Activated T-cell treated with anti-CD3 and anti-CD28 coated beads, Interleukin-2, amount 50 U/mL, for 72 hours (primary cell): ENCODE measurements at places on chromosomes 7 and 10.

DNA sequence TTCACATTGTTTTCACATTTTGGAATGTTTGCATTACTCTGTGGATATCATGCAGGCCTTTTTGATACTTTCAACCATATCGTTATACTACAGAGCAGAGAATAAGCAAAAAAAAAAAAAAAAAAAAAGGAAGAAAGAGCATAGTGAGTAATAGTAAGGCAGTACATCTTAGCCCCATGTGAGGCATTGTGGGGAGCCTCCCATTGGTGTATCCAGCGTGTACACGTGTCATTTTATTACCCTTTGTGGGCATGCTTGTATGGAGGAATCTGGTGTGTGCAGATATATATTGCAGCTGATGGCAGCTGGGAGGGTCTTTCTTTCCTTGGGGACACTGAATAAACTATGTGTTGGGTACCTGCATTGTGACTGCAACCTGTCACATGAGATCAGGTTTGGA is 19.6 kb downstream of the R3HCC1L start:
- DNase-seq = no peak

DNA sequence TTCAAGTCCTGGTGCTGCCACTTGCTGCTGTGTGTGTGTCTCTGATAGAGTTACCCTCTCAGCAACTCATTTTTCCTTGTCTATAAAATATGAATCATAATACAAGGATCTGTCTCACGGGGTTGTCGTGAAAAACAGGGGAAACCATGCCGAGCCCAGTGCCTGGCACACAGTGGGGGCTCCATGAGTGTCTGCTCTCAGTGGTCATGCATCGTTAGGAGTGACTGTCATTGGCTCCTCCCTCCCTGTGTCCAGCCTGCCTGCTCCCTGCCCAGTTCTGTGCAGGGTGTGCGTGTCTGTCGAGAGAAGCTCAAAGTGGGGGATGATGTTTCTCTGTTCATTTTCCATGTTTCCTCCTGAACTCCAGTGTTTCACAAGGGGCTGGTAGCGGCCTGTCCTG is 83.6 kb upstream of the LRRC4 start:
- no peak for DNase-seq

DNA sequence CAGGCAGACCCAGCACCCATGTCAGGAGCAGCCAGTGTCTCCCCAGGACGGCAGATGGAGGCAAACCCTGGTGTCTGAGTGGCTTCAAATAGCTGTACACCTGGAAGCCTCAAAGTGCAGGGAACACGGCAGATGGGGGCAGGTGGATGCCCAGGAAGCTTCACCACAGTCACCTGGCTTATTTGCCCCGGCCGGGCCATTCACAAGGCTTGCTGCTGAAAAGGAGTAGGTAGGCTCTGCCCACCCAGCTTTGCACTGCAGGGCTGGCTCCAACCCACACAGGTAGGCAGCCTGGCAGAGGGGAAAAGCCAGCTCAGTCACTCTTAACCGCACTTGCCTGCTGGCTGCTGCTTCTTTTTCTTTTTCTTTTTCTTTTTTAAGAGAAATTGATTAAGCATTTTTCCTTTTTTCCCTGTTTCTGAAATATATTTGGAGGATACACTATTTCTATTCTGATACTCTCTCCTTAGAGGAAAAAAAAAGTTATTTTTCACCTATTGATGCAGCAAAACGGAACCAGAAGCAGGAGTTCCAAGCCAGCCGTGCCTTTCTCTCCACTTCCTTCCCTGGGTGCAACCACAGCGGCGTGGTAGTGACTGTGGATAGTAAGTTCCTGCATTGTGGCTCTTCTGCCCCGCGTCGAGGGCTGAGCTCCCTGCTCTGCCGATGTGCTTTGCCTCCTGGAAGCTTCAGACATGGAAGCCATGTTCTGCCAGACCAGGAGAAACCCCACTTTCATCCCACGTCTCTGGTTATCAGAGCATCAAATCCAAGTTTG is 118.3 kb downstream of the KLF6 start:
- peak; percentile 34 for DNase-seq

- no peak for DNase-seq
Measured at GRCh38 chr10:118832241-118832651, 77.5 kb upstream of the CACUL1 start.

DNA sequence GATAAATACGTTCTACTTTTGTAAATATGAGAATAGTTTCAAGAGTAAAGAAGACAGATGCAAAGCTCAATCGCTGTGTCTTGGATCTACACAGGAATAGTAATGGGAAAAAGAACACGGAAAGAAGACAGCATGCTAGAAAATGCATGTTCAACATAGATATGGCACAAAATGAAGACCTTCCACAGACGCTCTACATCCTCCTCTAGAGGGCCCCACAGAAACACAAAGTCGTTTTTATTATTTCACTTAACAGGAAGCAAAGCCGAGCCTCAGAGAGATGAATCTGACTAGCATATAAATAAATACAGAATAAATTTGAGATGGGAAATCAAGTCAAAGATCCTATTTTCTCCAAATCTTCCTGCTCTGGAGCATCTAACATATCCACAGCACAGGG is 292.6 kb downstream of the PARD3 start:
- DNase-seq = no peak

DNA sequence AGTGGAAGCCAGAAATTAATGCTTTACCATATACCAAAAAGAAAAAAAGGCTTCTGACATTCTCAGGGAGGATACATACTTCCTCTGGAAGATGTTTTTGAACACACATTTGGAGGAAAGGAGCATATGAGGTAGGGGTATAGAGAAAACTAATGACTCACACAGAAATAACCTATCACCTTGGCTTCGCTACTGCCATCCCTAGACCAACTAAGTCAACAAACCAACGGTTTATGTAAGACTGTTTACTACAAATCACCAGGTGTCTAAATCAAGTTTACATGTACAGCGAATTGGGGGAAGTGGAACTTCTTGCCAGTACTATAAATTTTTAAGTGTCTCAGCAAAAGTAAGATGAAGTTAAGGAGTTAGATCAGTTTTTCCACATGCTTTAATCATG is 96.9 kb downstream of the NT5C2 start:
- no peak for DNase-seq

GRCh38 chr10:108753326-108753725 is 1170.0 kb downstream of the XPNPEP1 start:
- DNase-seq = no peak

GRCh38 chr7:17706734-17707133 is 233.6 kb downstream of the SNX13 start:
- DNase-seq = peak; percentile 42

- DNase-seq = no peak
Measured at GRCh38 chr7:35263396-35263795, 9.5 kb upstream of the TBX20 start.

- no peak for DNase-seq
Measured at GRCh38 chr7:133300811-133301210, 47.9 kb downstream of the EXOC4 start.

GRCh38 chr10:122798704-122799231 is 46.9 kb downstream of the CUZD1 start:
- no peak for DNase-seq

GRCh38 chr7:94061326-94061725 is 57.2 kb upstream of the BET1 start:
- no peak for DNase-seq

GRCh38 chr7:158533386-158534133 is 54.1 kb downstream of the PTPRN2 start:
- DNase-seq = no peak

DNA sequence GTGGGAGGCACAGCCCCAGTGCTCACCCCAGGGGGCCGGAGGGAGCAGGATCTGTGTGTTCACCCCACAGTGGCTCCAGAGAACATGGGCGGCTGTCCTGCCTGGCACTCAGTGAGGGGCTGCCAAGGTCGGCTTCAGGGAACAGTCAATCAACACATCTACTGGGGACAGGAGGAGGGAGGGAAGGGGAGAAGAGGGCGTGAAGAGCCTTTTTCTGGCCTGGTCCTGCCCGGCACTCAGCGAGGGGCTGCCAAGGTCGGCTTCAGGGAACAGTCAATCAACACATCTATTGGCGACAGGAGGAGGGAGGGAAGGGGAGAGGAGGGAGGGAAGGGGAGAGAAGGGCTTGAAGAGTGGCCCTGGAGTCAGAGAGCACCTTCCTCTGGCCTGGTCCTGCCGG is 184.9 kb downstream of the ADARB2 start:
- DNase-seq = no peak

- DNase-seq = no peak
Measured at GRCh38 chr10:28090506-28090905, 91.6 kb upstream of the ODAD2 start.

- DNase-seq = no peak
Measured at GRCh38 chr10:67807855-67808456, 30.0 kb downstream of the DNAJC12 start.

DNA sequence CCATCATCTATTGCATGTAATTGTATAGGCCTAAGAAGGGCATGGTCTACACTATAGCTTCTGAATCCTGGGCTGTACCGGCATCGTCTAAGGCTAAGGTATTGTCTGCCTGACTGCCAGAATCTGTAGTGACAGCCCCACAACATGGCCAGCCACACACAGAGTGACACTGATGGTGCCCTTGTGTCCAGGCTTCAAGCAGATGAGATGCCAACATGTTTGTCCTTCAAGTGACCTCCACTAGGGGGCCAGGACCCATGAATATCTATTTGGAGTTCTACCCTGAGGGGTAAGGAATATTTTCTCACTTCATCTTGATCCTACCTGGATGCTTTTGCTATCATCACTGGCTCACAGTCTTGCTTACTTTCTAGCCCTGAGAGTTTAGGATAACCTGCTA is 1.5 kb downstream of the CYP3A7 start:
- no peak for DNase-seq

GRCh38 chr10:128579280-128579865 is 453.1 kb upstream of the MKI67 start:
- no peak for DNase-seq
